ENCODE measurements at places on chromosomes 2 and 18.

DNA sequence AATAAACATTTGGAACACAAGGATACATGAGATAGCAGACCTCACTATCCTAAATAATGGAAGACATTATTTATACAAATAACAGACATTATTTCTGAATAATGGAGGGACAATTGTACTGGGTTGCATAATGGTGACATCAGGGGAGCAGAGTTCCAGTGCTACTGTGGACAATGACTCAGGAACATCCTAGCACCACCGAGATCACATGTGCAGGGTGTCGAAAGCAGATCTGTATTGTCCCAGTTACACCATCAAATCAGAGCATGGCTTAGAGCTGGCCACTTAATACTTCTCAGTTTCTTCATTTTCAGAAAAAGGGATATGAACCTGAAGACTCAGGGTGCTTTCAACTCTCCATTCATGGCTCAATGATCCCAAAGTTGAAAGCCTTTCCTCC lies 249.1 kb upstream of the RBMS1 start:
- peak; percentile 91 for DNase-seq

DNA sequence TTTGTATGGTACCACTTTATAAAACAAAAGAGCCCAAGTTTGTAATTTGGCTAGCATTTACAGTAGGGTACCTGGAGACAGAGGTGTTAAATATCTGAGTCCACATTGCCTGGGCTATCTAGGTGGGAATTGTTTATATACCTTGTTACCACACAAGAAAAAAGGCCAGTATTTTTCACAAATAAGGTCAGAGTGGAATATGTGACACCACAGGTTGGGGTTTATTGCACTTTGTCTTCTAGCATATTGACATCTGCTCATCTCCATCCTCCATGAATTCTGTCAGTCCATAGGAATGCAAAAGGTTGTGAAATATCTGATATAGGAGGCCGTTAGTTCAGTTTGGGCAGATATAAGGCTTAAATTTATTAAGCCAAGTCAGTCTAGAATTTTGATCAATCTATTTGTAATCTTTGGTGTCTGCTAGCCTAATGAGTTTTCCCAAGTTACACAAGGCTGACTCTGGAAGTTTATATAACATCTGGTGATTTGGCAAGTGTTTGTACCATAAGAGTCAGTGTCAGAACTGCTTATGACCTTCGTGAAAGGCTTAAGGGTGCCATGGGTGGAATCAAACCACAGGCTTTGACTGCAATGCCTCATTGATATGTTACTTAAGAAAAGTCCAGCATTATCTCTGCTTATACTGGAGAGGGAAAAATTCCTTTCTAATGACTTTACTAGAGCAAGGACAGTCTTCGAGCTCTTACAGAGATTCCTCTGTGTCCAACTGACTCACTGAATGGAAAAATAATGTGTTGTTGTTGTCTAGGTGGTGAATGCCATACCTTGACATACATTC lies 11.3 kb upstream of the DPP4 start:
- no peak for DNase-seq

- no peak for DNase-seq
These were observed 256.9 kb upstream of the DPP10 start for GRCh38 chr2:114185501-114185900.

DNA sequence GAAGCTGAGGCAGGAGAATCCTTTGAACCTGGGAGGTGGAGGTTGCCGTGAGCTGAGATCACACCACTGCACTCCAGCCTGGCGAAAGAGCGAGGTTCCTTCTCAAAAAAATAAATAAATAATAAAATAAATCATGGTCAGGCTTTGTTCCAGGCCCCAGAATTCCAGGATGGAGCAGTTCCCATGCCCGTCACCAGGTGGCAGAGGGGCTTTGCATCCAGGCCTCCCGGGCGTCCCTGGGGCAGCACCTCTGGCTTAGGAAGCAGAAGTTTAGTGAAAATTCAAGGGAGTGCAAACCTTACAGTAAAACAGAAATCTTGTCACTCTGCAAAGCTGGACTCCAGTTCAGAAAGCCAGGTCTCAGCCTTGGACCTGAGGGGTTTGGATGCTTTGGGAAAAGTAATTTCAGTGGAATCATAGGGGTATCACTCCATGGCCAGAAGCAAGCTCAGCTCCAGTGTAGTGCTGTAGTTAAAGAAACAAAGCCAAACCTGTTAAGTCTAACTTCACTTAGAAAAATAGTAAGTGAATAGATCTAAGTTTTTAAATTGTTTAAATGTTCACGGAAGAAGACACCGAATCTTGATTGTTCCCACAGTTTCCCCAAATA lies 512.7 kb downstream of the CMPK2 start:
- DNase-seq, result peak; percentile 11

- no peak for DNase-seq
These were observed 285.3 kb downstream of the SOX11 start for GRCh38 chr2:5977477-5977876.

All from suppressor macrophage treated with lipopolysaccharide for 4 hours (primary cell).